ENCODE measurements at places on chromosomes 7 and 10.

DNA sequence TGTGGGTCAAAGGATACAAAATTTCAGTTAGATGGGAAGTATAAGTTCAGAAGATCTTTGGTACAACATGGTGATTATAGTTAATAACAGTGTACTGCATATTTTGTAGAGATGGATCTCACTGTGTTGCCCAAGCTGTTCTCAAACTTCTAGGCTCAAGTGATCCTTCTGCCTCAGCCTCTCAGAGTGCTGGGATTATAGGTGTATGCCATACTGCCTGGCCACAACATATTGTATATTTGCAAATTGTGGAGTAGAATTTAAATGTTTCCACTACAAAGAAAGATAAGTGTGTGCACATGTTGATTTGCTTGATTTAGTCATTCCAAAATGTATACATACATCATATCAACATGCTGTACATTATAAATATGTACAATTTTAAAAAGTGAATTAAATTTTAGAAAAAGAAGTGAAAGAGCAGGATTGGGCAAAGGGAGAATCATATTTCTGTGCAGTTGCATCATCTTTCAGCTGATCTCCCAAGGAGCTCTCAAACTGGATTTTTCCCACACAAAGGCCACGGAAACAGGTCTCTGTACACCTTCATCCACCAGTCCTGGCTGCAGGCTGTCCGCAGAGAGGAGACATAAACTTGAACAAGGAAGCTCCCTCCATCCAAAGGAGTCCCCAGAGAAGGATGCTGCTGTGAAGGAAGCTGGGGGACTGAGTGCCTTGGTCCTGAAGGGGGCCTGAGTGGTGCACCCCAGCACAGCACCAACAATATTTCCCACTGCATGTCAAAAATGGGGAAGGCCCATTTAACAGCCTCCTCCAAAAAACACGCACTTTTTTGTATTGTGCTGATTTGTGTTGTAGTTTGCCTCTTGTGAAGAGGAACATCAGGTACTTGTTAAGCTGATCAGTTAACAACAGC, 217.1 kb upstream of the GHITM start:
- DNase-seq, result no peak

DNA sequence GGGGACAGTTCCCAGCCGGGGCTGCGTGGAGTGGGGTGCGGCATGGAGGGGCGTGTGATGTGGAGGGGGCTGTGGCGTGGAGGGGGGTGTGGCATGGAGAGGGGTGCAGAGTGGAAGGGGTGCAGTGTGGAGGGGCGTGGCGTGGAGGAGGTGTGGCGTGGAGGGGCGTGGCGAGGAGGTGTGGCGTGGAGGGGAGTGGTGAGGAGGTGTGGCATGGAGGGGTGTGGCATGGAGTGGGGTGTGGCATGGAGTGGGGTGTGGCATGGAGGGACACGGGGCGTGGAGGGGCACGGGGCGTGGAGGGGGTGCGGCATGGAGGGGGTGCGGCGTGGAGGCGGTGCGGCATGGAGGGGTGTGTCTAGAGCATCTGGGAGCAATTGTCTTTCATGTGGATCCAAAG, 33.6 kb downstream of the NKX6-2 start:
- DNase-seq, result no peak

GRCh38 chr10:110267276-110267675, 37.4 kb downstream of the SMNDC1 start:
- no peak for DNase-seq

GRCh38 chr7:128735436-128735835, 3.7 kb upstream of the CALU start:
- DNase-seq, result no peak

DNA sequence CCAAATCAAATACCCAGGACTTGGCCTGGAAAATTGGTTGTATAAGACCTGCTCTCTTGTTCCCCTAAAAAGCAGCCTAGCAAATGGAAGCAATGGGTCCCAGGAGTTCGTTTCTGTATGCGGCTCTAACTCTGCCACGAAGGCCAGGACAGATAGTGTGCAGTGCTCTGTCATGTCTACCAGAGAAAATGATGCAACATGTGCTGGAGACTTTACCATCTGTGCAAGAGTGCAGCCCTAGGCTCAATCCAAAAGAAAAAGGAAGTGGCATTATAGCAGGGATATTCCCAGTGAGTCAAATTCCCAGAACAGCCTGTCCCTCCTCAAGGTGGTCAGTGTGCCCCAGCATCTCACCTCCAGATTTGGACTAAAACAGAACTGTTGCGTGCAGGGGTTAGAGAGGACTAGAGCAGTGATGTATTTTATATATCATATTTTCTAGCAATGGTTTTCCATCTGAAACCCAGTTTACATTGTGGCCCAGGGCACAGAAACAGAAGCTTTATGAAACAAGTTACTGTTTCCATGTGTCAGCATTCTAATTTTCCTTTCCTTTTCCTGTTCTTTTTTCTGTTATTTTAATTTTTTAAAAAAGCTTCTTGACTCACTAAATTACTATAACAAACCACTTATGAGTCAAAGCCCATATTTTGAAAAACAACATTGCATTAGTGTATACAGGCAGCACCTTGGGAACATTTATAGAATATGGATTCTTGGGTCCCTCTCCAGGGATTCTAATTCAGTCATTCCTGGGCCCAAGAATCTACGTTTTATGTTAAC, 311.2 kb downstream of the RNLS start:
- no peak for DNase-seq

DNA sequence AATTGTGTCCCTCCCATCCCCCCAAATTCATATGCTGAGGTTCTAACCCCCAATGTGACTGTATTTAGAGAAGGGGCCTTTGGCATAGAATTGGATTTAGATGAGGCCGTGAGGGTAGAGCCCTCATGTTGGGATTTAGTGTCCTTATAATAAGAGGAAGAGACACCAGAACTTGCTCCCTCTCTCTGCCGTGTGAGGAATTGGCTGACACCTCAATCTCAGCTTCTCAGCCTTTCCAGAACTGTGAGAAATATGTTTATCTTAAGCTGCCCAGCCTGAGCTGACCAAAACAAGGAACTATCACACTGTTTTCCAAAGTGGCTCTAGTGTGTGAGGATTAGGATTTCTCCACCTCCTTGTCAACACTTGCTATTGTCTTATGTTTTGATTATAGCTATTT, 400.0 kb upstream of the FZD8 start:
- no peak for DNase-seq

DNA sequence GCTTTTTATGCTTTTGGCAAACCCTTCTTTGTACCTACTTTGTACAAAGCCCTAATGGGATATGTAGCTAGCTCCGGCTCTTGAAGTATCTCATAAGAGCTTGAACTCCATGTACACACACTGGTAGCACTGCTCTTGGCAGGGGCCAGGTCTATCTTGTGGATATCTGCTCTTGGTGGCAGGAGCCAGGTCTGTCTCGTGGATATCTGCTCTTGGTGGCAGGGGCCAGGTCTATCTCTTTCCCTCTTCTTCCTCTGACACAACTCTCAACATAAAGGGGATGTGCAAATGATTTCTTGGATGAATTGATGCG, 91.9 kb downstream of the WNT2 start:
- no peak for DNase-seq

GRCh38 chr7:141150465-141150864, 76.6 kb downstream of the TMEM178B start:
- DNase-seq, result no peak
